RCC 7860 (cell line): ENCODE measurements at places on chromosomes 1 and 21.

DNA sequence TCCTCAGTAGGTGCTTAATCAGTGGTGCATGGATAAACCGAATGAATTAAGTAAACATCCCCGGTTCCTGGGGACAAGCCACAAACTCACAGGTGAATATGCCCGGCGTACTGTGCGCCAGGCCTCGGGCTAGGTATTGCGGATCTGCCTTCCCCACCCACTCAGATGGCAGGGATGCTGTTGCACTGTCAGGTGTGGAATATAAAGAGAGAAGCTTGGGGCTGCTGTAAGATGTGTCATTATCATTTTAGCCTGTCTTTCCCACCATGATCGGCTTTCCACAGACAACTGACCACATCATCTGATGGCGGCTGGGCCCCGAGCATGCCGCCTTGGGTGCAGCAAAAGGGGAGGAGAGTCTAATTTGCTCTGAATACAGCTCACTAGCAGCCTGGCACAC lies 45.4 kb upstream of the LRP8 start:
- no peak for DNase-seq

DNA sequence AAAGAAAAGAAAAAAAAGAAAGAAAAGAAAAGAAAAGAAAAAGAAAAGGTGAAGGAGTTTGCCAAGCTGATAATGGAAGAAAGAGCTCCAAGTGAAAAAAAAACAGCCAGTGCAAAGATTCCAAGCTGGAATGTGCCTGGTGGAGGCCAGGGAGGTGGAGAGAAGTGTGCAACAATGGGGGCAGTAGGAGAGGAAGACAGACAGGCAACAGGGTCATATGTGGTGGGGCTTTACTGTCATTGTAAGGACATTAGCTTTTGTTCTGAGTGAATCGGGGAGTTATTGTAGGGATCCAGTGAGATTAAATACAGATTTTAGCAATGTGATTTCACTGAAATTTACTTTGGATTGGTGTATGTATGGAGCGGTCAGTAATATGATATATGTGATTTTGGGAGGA lies 14.0 kb upstream of the MYSM1 start:
- DNase-seq: no peak

DNA sequence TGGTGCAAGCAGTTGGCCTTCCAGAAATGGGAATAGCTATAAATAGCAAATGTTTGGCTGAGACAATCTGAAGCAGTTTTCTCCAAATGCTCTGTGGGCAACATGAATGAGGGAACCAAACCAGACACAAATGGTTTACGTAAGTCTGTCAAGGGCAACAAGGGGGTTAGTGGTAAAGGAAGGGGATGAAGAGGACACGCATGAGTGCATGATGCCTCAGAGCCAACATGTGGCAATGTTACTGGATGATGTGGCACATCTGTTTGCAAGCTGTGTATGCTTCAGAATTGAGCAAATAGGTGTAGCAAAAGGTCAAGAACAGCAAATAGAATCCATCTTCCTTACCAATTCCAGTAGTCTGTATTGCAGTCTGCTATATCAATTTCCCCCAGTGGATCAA lies 76.3 kb upstream of the LMO4 start:
- no peak for DNase-seq

- DNase-seq: no peak
Measured at GRCh38 chr1:115654663-115655305, 13.0 kb downstream of the VANGL1 start.
